ENCODE measurements at places on chromosomes 5 and 9. TPM values are rescaled to one million over a fixed set of nuclear protein-coding genes. Genes with fewer than 3 reads are reported as not detected.
A peak's percentile ranks its signal among the peaks of the same experiment; 100 is the strongest.

DNA sequence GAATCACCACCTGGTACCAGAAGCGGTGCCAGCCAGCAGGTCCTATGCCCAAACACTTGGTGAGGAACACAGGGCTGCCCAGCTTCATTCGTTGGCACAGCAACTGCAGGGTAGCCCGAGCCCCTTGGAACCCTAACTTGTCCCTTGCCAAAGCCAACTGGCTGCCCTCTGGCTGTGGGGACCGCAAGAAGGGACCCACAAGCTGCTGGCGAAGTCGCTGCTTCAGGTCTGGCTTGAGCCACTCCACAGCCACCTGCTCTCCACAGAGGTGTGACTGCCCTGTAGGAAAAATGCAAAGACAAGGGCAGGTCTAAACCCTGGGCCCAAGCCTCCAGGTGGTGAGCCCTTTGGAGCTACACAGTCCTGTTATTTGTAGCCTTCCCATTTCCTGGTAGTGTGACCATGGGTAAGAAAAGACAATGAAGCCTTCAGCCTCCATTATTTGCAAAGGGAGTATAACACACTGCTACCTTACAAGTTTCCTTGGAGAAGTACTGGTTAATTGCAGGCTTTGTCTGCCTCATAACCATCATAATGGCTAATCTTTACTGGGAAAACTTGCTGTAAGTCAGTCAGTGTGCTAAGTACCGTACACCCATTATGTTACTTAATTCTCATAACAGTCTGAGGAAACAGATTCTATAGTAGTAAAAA is 1.8 kb downstream of the DND1 start:
- DNase-seq = no peak

- no peak for DNase-seq
Measured at GRCh38 chr9:129649726-129650679, 8.1 kb upstream of the ASB6 start.

- DNase-seq = peak; percentile 16
Measured at GRCh38 chr5:145056800-145057199, 778.3 kb downstream of the PRELID2 start.

- no peak for DNase-seq
Measured at GRCh38 chr5:68722357-68722756, 371.5 kb upstream of the SLC30A5 start.

GRCh38 chr5:112996830-112997374 is 20.3 kb downstream of the DCP2 start:
- DNase-seq = no peak

DNA sequence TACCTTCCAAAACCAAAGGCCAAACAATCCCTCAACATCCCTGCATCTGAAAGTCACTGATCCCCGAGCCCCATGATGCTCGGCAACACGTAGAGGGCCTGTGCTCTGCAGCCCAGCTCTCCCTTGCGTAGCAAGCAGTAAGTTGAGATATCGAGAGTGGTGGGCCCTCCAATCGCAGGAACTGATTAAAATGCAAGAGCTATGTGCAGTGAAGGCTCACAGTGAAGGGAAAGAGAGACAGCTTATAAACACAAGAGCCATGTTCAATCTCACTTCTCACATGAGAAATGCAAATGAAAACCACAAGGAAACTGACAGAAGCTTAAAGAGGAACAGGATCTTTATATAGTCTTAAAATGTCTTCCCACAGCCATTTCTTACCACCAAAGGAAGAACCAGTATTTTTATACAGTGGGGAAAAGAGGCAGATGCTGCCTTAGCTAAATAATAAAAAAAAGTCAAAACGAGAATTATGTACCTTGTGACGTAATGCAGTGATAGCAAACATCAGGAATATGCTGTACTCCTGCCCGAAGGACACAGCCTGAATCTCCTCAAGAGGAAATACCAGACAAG is 24.6 kb downstream of the TTF1 start:
- DNase-seq = no peak

DNA sequence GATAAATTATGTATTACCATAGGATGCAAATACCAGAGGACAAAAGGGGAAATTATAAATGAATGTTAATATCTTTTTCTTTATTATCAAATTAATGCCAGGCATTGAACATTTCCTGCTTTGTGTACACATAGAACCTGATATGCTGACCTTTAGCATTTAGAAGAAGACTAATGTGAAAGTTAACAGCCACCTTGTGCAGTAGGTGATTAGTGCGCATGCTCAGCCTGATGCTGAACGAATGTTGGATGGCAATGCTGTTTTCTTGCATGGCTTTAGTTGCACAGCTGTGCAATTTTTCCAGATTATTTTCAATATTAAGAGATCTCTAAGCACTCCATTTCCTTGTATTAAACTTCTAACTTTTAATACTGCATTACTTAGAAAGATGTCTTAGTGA is 45.5 kb downstream of the CCNH start:
- DNase-seq = no peak

DNA sequence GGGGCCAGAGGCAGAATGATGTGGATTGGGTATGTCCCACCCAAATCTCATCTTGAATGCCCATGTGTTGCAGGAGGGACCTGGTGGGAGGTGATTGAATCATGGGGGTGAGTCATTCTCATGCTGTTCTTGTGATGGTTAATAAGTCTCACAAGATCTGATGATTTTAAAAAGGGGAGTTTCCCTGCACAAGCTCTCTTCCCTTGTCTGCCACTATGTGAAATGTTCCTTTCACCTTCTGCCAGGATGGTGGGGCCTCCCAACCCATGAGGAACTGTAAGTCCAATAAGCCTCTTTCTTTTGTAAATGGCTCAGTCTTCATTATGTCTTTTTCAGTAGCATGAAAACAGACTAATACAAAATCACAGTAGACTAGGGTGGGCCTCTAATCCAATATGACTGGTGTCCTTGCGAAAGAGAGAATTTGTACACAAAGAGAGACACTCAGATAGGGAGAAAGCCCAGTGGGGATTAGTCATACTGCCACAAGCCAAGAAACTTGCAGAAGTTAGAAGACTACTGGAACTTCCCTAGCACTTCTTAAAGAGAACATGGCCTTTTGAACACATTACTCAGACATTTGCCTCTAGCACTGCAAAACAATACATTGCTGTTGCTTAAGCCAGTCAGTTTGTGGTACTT is 68.4 kb downstream of the ANXA1 start:
- DNase-seq = peak; percentile 95

- no peak for DNase-seq
Measured at GRCh38 chr5:134095887-134096589, 18.4 kb upstream of the TCF7 start.

- peak; percentile 68 for DNase-seq
Measured at GRCh38 chr9:115548609-115549260, 430.8 kb upstream of the TNC start.

- no peak for DNase-seq
Measured at GRCh38 chr5:118007262-118007661, 981.1 kb downstream of the DTWD2 start.

DNA sequence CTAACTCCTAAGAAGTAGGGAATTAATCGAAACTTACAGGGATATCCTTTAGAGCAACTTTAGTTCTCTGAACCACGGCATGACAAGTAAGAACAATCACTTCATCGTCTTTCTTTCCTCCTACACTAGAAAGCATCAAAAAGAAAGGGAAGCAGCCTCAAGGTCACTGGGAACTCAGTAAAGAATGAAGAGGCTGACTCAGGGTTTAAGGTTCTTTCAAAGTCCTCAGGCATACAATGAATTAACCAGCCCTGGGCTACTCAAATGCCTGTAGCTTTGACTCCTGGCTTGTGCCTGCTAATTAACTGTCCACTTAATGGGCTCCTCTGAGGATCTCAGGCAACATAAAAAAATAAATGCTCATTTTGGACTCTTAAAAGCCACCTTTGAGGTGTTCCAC is 102.0 kb downstream of the TRIM32 start:
- DNase-seq = peak; percentile 40

GRCh38 chr5:170896779-170897178 is 35.0 kb downstream of the RANBP17 start:
- no peak for DNase-seq

- DNase-seq = no peak
Measured at GRCh38 chr5:78823196-78823595, 161.9 kb downstream of the ARSB start.

DNA sequence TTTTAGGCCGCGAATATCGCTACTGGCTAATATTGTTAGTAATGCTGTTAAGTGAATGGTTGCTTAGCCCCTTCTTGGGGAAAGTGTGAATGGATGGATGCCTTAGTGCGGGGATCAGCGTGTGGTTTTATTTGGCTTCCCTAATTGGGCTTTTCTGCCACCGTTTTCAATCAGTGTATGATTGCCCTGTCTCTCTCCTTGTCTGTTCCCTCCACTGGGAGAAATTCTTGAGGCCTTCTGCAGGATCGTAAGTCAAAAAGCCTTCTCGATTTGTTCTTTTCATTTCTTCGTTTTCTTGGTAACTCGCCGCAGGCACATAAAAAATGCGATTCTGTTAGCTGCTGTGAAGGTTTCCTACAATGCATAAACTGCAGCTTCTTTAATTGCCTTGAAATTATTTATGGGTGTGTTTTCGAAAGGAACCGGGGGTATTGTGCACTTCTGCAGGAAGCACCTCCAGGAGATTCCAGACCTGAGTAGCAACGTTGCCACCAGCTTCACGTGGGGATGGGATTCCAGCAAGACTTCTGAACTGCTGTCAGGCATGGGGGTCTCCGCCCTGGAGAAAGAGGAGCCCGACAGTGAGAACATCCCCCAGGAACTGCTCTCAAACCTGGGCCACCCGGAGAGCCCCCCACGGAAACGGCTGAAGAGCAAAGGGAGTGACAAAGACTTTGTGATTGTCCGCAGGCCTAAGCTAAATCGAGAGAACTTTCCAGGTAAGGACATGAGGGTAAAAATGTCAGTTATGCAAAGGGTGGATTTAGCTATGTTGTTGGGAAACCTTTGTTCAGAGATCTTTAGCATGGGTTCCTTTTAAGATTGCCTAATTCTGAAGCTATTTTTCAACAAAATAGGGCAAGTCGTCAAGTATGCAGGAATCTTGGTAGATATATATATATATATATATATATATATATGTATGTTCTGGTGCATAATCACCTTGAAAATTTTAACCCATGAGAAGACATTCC is 700 bp downstream of the SKP2 start:
- peak; percentile 41 for DNase-seq

- DNase-seq = no peak
Measured at GRCh38 chr9:133787754-133788025, 49.5 kb upstream of the SARDH start.

DNA sequence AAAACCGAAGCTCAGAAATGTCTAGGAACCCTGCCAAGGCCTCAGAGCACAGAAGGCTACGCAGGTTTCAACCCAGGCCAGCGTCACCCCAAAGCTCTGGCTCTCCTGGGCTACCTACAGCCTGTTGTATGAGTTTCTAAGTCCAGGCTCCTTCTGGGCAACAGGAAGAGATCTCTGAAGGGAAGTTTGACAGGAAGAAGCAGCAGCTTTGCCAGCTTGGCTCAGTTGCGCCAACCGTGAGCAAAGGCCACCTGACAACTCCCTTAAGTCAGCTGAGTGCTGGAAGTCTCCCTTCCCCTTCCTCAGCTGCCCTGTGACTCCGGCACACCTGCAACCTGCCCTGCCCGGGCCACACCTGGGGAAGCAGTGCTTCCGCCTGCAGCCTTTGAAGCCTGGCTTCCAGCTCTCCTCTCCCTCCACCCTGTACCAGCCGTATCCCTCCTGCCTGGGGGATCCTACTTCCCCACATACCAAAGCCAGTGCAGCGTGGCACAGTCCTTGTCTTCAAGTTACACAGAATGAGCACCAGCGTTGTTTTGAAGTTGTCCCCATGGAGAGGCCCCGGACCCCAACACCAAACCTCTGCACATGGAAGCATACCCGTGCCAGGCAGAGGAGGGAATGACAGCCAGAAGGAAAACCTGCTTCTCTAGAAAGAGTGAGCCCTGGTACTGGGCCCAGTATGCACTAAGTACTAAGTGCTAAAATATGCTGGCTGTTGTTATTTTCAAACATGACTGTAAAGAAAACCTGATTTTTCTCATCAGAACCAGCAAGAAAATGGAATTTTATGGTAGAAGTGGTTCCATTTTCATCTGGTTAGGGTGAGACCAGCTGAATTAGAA is 36.5 kb downstream of the SHB start:
- DNase-seq = peak; percentile 46

- no peak for DNase-seq
Measured at GRCh38 chr5:176845392-176845713, 35.0 kb downstream of the UNC5A start.

GRCh38 chr5:2410451-2410850 is 341.0 kb downstream of the IRX2 start:
- DNase-seq = no peak

- DNase-seq = no peak
Measured at GRCh38 chr5:29213475-29213874, 1980.0 kb upstream of the CDH6 start.

- DNase-seq = no peak
Measured at GRCh38 chr9:135167849-135168655, 80.6 kb downstream of the OLFM1 start.

DNA sequence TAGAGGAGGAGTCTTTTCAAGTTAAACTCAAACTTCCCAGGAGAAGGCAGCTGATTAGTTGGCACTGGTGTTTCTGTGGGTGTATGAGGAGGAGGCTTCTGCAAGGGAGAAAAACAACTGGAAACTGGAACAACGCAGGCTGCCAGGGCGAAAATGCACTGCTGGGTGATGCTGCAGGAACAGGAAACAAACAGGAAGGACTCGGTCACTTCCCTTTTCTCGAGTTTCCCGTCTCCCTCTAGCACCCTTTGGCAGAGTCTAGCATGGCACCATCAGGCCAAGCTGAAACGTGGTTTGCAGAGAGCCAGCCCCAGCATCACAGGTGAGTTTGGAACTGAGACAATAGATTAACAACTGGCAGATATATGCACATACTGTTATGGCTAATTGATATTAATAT is 77.5 kb upstream of the CAST start:
- no peak for DNase-seq

- DNase-seq = no peak
Measured at GRCh38 chr5:59134471-59135163, 551.7 kb downstream of the RAB3C start.

- peak; percentile 11 for DNase-seq
Measured at GRCh38 chr9:2332663-2333062, 288.9 kb upstream of the VLDLR start.

- DNase-seq = peak; percentile 67
Measured at GRCh38 chr5:57221049-57221568, 47.2 kb downstream of the GPBP1 start.

The SLC25A48 gene
- total RNA-seq = not detected

The F2R gene
- 80.5 TPM for total RNA-seq

The CFAP90 gene
- not detected for total RNA-seq

The FAM81B gene
- total RNA-seq = not detected

The DBH gene
- total RNA-seq = not detected

The WNT8A gene
- total RNA-seq = not detected

The BAAT gene
- 0.94 TPM for total RNA-seq

The SLC6A3 gene
- not detected for total RNA-seq

The QRFP gene
- not detected for total RNA-seq

The BTNL9 gene
- not detected for total RNA-seq

The SPATA31C1 gene
- not detected for total RNA-seq

The PCDHGA6 gene
- 2.1 TPM for total RNA-seq

The TMEM171 gene
- 11.3 TPM for total RNA-seq
